ENCODE measurements at places on chromosomes 4 and X. TPM values are rescaled to one million over a fixed set of nuclear protein-coding genes. Genes with fewer than 3 reads are reported as not detected.

DNA sequence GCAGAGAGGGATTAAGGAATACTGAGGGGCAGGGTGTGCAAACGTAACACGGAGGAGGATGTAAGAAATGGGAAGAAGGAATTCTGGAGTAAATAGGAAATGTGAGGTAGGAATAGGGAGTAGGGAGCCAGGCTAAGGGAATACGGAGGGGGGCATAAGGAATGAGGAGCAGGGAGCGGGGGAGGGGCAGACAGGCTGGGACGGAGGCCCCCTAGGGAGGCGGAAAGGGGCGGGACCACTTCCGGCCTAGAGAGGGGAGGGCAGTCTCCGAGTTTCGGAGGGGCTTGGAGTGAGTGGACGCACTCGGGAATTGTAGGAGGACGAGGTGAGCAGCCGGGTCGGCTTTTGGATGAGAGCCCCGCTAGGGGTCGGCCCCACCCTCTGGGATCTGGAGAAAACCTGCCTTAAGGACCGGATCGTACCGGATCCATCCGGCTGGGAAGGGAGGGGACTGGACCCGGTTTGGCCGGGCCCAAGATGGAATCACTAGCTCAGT lies 612 bp downstream of the MAGED2 start:
- DNase-seq = peak; percentile 68

DNA sequence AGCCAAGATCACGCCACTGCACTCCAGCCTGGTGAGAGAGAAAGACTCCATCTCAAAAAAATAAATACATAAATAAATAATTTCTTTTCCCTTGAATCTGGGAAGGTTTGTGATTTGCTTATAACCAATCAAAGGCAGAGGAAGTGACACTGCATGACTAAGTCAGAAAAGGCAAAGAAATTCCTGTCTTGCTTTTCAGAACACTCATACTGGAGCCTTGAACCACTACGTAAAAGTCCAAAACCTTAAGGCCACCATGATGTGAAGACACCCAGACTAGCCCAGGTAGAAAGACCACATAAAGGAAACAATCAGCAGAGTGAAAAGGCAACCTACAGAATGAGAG lies 36.6 kb downstream of the TMEM156 start:
- no peak for DNase-seq

- DNase-seq = no peak
These were observed 50.0 kb downstream of the TET2 start for GRCh38 chr4:105196523-105197145.

GRCh38 chr4:86950831-86951525 lies 16.2 kb downstream of the AFF1 start:
- DNase-seq = no peak

GRCh38 chr4:79255793-79256192 lies 70.1 kb downstream of the NAA11 start:
- DNase-seq = no peak

GRCh38 chr4:184392316-184392715 lies 82.0 kb downstream of the IRF2 start:
- DNase-seq = no peak

DNA sequence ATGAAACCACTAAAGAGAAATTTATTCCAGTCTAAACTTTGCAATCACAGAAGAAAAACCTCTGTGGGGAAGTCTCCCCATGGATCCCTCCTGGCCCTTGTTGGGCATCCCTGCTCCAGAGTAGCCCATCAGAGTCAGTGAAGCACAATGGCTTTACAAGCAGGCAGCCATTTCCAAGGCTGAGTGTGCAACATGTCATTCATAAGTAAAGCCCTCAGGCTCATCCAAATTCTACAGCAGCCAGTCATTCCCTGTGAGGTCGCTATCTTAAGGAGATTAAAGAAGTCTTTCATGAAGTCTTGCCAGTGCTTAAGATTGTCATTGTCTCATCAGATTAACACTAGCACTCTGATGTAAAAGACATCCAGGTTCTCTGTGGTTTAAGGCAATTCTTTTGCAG lies 17.0 kb upstream of the MAPK10 start:
- DNase-seq = no peak

- no peak for DNase-seq
These were observed 1470.6 kb upstream of the PABPC4L start for GRCh38 chr4:135672202-135672601.

- no peak for DNase-seq
These were observed 66.6 kb upstream of the HELT start for GRCh38 chr4:184951668-184952160.

DNA sequence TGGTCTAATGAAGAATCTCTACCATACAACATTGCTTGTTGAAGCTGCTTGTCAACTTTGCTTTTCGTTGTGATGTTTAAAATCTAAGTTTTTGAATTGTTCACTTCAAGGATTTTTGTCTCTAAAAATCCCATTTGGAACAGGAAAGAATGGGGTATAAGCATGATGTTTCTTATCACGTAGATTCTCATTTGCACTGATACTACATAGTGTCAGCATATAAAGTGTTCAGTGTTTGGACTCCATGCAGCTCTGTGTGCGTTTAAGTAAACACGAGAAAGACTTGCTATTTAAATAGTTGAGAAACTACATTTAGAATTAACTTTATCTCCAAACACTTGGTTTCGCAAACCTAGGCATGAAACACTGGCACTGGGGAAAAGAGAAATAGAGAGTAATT lies 452.5 kb downstream of the NKX6-1 start:
- DNase-seq = no peak

- no peak for DNase-seq
These were observed 1832.1 kb downstream of the ARAP2 start for GRCh38 chr4:34412233-34412632.

DNA sequence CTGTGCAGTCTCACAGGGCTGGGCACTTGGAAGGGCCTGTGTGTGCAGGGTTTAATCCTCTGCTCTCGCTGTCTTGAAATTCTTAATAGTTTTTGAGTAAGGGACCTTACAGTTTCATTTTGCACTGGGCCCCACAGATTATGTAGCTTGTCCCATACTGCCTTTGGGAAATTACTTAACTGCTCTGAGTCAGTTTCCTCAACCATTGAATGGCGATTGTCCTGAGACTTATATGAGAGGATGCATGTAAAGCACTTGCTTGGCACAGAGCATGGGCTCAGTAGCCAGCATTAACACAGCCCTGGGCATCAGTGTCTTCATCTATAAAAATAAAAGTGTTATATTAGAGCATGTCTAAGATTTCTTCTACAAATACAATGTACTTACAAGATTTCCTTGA lies 55.8 kb downstream of the CLCN5 start:
- DNase-seq = no peak

GRCh38 chrX:41522081-41522480 lies 74.9 kb downstream of the NYX start:
- no peak for DNase-seq

DNA sequence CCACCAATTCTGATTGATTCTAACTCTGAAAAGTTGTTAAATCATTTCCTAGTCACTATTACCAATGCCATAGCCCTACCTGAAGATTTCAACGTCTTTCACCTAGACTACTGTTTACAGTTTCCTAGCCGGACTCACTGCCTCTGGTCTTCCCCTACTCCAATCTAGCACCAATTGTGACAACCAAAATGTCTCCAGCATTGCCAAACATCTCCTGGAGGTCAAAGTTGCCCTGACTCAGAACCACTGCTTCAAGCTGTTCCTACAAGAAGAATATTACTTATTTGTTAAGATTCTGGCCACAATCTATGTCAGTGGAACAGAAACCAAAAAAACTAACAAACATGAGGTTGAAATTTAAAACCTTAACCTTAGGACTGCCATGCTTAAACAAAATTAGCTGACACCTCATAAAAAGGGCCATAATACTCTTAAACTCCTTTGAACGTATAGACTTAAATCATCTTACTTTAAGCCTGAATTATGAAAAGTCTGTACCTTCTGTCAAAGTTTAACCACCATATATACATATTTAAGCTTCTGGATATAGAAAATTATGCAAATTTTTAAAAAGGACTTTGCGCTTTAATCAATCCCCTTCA lies 2.1 kb downstream of the PDS5A start:
- no peak for DNase-seq

DNA sequence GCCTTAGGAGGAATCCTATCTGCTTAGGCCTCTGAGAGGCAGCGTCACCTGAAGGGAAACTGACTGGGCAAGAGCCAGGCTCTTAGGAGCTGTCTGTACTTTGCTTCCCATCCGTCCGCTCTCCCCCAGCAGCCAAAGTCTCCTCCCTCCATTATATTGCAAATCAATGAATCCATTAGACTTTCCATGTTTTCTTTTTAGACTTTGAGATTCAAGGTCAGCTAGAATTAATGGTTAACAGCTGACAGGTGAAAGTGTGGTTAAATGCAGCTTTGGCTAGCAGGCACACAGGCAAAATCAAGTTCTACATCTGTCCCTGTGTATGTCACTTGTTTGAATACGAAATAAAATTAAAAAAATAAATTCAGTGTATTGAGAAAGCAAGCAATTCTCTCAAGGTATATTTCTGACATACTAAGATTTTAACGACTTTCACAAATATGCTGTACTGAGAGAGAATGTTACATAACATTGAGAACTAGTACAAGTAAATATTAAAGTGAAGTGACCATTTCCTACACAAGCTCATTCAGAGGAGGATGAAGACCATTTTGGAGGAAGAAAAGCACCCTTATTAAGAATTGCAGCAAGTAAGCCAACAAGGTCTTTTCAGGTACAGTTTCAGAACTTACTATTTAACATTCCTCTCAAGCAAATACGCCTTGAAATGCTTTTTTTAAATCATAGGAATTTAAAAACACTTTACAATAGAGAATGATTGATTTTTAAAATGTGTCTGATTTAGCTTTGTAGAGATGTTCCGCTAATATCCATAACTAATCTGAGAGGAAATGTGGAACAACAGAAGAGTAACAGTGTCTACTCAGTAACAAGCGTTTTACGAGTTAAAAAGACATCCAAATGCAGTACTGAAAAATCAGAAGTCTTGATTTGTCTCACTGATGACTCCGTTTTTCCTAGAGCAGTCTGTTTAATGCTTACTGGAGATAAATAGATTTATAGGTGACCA lies at the start of gene F11:
Gene F11 (plus strand): TSS at position 507 of the 970 bp plus-strand sequence. CDS start 948 bp downstream, outside the sequence.
- no peak for DNase-seq

DNA sequence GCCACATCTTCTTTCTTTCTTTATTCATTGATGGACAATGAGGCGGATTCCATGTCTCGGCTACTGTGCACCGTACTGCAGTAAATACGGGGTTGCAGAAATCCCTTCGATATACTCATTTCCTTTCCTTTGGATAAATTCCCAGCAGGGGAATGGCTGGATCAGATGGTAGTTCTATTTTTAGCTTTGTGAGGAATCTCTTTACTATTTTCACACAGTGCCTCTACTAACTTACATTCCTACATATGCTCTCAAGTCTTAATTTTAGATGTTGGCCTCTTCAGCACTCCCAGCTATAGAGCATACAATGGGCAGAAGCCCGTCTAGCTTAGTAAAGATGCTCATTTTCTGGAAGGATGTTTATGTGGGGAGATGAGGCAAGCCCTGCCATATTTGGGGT lies 317.4 kb downstream of the ASMT start:
- DNase-seq = peak; percentile 17

- DNase-seq = no peak
These were observed 2.4 kb downstream of the CHRNA9 start for GRCh38 chr4:40337523-40337922.

DNA sequence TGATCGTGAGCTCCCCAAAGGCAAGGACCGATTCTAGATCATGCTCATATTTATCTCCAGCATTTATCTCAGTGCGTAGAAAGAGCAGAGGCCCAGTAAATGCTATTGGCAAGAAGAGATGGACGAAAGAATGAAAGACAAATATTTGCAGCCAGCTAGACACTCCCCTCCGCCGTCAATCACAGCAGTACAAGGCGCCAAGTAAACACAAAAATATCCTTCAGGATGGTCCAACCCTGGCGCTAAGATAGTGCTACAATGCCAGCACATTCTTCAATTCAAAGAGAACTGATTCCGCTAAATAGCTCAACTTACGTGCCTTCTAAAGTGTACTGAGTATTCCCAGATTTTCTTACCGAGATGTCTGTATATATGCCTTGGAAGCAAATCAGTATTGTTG lies 114.5 kb downstream of the DDX53 start:
- no peak for DNase-seq

GRCh38 chrX:40402831-40403533 lies 177.8 kb upstream of the ATP6AP2 start:
- DNase-seq = peak; percentile 18

DNA sequence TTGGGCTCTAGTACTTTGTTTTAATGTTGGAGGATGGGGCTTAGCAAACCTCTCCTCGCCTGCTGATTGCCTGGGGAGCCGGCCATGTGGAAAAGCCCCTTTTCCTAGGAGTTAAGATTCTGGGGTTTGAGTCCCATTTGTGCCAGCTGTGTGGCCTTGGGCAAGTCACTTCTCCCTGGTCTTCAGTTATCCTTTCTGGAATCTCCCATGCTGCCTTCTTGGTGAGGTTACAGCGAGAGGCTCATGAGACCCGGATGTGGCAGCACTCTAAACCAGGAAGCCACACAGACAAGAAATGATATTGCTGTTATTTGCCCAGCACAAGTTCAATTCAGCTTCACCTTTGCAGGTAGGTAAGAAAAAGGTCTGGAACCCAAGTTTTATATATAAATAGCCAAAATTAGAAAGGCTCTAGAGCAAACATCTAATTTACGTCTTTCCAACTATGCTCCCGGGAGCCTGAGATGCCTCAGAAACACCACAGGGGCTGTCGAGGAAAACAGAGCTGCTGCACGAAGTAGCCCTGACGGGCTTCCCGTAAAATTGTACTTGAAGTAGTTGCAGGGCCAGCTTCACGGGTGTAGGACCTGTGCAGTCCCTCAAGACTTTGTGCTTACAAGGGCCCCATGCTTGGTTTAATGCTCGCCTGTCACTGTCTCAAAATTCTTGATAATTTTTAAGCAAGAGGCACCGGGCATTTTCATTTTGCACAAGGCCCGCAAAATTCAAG lies 8.3 kb upstream of the SASH3 start:
- no peak for DNase-seq

GRCh38 chrX:139692506-139692849 lies 15.5 kb downstream of the MCF2 start:
- DNase-seq = no peak

DNA sequence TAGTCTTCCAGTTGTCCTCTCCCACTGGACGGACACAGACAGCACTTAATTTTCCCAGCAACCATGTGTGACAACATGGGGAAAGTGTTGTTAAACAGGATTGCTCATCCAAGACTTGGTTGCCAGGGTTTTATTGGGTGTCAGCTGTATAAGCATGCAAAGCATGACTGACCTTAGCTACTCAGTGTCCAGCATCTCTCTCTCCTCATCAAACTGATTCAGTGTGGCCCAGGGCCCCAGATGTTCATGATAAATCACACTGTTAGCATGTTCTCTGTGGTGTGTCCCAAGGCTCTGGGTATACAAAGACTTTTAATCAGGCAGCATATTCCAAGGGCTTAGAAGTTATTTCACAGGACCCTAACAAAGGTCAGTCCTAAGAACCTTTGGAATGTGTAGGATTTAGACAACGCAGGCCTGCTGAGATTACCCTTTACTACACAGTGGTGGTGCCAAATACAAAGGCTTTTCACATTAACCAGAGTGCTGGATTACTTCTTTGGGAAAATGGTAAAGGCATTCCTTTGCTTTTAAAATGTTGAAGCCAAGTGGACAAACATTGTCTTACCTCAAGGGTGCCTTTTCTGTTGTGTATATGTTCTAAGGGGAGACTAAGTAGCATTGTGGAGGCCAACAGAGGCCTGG lies 213.3 kb downstream of the GLUD2 start:
- DNase-seq = no peak

FAM47E gene
- total RNA-seq = 4.1 TPM

MAGEC1 gene
- not detected for total RNA-seq

ADGRL3 gene
- 302 TPM for total RNA-seq

PARM1 gene
- total RNA-seq = 7.3 TPM

CFP gene
- 0.82 TPM for total RNA-seq

KLHL2 gene
- 81.1 TPM for total RNA-seq

PABPC4L gene
- 1.2 TPM for total RNA-seq

PRSS12 gene
- 24.9 TPM for total RNA-seq

SORBS2 gene
- total RNA-seq = 46.9 TPM
